ENCODE measurements at places on chromosomes 1 and 21.

DNA sequence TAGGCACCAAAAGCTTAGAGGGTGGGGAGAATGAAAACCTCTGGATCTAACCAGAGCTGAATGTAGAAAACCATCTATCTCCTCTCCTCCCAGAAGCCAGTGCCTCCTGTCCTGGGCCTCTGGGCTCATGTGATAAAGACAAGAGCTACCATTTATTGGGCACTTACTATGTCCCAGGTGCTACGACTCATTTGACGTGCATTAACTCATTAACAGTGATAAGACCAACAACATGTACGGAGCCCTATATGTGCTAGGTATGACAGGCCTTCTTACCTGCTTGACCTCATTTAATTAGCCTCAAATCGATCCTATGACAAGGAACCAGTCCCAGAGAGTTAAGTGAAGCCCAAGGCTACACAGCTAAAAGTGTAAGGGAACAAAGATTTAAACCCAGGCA, 19.7 kb downstream of the CAPZB start:
- DNase-seq = no peak

DNA sequence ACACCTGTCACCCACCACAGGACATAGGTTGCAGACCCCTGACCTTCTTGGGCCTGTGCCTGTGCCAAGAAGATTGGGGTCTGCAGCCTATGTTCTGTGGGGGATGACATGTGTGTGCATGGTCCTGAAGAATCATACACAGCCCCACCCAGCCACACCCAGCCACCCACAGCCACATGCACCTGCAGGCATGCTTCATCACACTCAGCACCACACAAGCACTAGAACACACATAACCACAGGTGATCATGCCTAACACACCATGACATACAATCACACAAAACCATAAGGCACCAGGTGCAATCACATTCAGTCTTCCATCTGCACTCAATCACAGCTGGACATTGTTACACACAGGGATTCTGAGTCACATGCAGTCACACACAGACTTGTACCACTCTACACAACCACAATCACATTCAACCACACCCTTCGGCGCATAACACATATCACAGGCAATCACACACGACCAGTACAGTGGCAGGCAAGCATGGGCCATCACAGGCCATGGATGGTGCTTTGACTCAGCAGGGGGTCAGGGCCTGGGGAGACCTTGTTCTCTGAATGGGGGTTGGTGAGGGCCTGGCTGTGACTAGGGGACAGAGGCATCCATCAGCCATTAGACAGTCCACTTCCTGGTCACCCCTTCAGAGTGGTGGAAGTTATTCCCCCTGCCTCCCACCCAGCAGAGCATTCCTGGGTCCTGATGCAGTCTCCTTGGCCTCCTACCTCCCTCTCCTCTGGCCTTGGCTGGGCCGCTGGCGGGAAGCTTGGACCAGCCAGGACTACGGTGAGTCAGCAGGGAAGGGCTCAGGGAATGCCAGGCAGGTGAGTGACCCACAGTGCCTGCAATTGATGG, 44.3 kb upstream of the EPS8L3 start:
- DNase-seq = no peak

DNA sequence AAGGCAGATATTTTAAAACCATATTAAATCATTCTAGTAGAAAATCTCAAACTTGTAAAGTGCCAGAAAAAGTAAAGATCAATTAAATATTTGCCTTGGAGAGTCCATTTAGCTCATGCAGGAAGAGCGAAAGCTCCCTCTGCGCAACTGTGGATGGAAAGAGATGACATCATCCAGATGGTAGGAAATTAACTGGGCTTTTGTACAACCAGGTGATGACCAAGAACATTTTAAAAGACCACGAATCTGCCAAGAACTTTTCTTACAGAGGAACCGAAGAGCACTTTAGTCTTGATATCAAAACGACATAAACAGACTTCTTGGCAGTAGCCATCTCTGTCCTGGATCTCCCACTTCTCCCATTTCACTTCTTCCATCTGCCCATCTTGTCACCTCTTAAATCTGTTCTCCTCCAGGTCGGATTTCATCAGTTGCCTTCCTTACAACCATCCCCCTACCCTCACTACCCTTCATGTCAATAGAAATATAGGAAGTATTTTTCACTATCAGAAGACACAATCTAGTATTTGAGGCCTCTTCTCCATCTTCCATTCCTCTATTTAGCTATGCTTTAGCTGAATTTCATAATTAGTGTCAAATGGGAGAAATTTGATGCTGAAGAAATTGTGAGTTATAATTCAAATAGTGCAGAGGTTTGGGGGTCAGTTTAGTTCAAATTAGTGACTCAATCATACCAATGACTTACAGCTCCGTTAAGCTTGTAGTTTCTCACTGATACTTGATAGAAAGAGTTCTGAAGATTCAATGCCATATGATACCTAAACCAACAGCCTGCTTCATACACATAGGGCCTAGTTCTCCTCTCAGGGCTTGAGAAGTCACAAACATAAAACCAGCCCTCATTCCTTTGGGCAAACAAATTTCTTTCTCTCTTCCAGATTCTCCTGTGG, 22.0 kb upstream of the DNASE2B start:
- no peak for DNase-seq

- no peak for DNase-seq
These were observed 1.9 kb upstream of the HSPB7 start for GRCh38 chr1:16019644-16020277.

DNA sequence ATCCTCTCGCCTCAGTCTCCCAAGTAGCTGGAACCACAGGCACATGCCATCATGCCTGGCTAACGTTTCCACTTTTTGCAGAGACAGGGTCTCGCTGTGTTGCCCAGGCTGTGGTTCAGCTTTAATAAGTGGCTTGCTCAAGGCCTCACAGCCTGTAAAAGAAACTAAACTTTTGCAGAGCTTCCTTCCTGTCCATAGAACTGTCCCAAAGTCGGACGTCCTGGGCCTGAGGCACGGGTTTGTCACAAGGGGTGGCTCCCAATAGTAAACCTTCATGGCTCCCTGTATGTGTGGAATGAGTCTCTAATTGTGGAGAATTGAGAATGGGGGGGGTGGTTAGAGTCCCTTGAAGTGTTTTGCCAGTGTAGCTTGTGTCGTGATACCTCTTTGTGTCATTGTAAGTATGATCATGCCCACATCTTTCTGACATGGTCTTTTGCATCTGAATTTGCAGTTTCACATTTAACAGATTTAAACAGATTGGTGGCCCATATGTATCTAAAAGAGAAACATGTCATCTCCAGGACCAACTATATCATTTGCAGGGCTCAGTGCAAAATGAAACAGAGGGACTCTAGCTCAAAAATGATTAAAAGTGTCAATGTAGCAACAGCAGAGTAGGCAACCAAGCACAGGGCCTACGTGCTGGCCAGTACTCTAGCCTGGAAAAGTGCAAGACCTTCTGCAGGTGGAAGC, 332.1 kb downstream of the KIF26B start:
- DNase-seq = no peak
